Omental fat pad (tissue), 4 donors: ENCODE measurements at places on chromosomes 1 and 21. TPM values are rescaled to one million over a fixed set of nuclear protein-coding genes. Genes with fewer than 3 reads are reported as not detected.

DNA sequence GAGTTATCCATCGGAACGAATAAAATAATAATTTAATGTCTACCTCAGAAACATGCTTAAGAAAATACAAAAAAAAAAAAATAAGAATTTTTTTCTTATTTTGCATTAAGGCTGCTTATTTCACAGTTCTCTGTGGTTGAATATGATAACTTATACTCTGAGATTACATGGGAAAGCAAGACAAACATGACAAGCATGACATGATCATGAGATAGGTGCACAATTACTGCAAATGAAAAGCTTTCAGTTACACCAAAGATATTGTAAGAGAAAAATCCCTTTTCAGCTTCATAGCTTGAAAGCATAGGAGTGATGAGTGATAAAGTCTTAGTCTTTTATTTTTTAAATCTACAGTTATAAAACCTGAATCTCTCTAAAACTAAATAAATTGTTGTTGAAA, 154.1 kb downstream of the BRINP3 start:
- no peak for DNase-seq

- no peak for DNase-seq
Observed at GRCh38 chr1:168386492-168386891, 105.8 kb downstream of the TBX19 start.

BPNT1 gene
- total RNA-seq = 14.7 TPM

DNA sequence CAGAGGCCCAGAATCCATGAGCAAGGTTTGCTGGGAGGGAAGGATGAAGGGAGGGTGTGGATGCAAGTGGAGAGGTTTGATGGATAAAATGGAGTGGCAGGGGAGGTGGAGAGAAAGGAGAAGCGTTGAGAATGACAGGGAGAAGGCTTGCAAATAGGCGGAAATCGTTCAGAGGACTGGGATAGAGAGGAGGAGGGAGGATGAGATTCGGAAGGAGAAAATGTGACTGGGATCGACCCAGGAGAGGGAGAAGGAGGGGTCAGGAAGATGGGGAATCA, 376 bp downstream of the AVPR1B start:
- DNase-seq = no peak

DNA sequence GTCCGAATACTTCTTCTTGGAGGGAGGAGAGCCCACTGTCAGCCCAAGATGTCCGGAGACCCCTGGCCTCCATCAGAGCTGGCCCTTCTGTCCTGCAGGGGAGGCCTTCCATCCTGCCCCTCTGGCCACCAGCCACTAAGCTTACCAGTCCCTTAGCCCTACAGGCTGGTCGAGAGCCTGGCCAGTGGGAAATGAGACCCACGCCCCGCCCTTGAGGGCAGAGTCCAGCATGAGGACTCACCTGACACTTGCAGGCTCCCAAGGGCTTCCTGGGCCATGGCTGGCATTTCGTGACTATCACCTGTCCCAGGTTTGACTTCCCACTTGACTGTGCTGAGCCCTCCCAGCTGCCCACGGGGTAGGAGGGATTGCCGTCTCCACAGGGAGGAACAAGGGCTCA, 361.8 kb upstream of the VAMP3 start:
- DNase-seq = peak; percentile 17

DNA sequence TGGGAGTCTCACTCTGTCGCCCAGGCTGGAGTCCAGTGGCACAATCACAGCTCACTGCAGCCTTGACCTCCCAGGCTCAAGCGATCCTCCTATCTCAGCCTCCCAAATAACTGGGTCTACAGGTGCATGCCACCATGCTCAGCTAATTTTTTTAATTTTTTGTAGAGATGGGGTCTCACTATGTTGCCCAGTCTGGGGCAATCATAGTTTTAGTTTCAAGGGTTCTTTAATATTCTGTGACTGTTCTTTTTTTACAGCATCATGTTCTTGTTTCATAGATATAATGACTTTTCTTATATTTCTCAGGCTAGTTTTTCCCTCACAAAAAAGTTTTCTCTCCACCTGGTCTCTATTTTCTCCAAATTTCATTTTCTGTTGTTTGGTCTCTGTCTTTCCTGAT, 25.4 kb upstream of the SMYD2 start:
- DNase-seq = no peak

- no peak for DNase-seq
Observed at GRCh38 chr1:184929711-184930202, 44.6 kb downstream of the NIBAN1 start.

KIFAP3 gene
- total RNA-seq = 25.0 TPM

ATPAF1 gene
- 51.5 TPM for total RNA-seq

DNA sequence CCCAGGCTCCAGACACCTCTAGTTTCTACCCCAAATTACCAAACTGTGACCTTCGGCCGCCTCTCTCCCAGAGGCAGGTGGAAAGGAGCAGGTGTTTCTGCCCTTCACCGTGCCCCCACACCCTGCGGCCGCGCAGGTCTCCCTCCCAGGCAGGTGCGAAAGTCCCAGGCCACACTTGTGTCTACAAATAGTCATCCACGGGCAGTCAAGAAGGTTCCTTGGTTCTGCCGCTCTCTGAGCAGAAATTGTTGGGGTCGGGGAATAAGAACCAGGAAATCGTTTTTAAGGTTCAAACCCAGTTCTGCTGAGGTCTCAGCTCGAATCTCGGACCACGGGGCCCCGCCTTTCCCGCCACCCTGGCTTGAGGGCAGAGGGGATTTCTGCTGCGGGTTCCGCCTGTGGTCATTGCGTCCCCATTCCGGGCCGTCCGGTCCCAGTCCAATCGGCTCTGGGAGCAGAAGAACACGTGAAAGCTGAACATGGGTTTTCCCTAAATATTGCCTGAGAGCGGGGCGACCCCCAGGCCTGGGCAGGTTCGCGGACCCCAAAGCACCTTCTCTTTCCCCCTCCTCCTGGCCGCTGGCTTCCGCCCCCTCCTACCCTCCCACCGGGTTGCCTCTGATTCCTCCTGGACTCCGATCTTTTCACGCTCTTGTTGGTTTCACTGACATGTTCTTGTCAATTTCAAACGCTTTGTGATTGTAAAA, 1.2 kb upstream of the ATF3 start:
- DNase-seq = no peak

LY9 gene
- 1.7 TPM for total RNA-seq

DNA sequence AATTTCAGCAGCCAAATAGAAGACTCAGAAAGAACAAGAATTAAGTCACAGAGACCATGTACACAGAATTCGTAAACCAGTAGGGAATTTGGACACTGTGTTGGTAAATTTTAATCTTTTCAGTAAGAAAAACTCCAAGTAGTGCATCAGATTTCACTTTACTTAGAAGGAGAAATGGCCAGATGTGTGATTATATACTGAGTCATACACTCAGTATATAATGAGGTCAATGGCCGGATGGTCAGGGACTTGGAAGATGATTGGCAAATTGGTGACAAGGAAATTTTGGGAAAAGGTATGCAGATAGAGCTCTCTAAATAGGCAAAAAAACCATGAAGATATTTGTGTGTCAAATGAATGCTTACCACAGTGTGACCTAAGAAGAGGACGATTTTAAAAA, 399.8 kb upstream of the LRRC7 start:
- no peak for DNase-seq

BRDT gene
- total RNA-seq = 2.8 TPM

DNA sequence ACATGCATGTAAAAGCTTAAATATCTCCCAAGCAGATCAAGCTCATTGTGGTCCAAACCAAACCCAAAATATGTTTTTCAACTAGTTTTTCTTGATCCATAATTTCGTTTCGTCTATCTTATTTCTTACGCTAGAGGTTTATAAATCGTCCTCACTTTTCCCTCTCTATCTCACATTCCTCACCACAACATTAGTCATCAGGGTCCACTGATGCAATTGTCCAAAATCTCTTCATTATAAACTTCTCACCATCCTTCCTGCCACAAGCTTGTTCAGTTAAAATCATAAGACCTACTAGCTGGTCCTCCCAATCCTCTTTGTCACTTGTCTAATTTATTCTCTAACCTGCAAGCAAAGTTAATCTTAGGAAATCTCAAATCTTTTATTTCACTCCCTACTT, 173.0 kb upstream of the PALMD start:
- DNase-seq = no peak

SV2A gene
- 0.48 TPM for total RNA-seq

DNA sequence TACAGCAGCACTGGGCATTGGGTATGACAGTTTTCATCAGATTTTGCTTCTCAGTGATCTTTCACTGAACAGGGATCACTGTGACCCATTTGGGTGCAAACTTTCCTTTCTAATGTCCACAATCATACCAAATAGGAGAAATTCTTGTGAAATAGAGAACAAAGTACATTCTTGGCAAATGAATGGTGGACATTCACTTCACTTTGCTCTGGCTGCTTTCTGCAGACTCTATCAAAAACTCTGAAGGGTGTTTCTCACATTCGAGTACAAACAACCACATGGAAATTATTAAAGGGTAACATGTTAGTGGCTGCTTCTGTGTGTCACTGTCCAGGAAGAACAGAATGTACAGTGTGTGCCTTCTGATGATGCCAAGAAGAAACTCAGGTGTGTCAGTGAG, 61.9 kb upstream of the ADAM30 start:
- no peak for DNase-seq

SMCP gene
- not detected for total RNA-seq
